ENCODE measurements at places on chromosomes 7 and 10.

GRCh38 chr10:30821994-30822692 is 192.6 kb upstream of the LYZL2 start:
- no peak for DNase-seq

DNA sequence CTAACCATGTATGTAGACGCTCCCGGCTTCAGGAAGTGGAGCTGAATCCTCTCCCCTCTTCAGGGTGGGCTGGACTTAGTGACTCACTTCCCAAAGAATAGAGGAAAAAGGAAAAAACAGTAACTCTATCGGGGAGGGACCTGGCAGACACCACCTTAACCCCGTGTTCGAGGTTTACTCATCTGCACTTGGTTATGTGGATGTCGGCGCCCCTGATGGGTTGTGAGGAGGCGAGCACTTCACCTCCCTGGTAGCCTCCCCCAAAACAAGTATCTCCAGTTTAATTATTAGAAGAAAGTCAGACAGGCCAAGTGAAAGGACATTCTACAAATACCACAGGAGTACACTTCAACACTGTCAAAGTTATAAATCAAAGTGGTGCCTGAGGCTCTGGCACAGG is 559.7 kb downstream of the TCERG1L start:
- no peak for DNase-seq

GRCh38 chr7:159098424-159098786 is 46.3 kb downstream of the VIPR2 start:
- DNase-seq: no peak

GRCh38 chr7:116957874-116958273 is 4.6 kb downstream of the ST7 start:
- DNase-seq: no peak

DNA sequence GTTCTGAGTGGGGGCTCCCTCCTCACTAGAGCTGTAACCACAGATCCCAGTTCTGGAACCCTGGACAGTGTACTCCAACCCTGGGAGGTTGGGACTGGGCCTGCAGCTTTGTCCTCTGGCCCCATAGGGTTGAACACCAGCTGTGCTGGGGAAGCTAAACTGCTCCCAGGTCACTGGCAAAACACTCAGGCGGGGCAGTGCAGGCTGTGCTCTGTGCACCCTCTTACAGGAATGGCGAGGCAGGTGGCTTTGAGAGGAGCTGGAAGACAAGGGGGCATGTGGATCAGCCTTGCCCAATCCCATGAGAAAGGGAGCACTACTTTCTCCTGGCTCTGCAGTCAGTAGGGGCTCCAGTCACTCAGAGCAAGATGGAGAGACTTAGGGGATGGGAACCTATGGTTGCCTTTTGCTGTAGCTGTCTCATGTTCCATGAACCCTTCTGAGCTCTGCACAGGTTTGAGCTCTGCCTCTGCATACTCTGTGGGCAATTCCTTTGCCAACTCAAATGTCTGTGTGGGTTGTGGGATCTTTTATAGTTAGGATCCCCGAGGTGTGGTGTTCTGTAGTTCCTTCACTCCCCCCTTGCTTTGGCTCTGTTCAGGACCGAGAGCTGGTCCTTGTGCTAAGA is 90.7 kb downstream of the SLC25A40 start:
- no peak for DNase-seq

DNA sequence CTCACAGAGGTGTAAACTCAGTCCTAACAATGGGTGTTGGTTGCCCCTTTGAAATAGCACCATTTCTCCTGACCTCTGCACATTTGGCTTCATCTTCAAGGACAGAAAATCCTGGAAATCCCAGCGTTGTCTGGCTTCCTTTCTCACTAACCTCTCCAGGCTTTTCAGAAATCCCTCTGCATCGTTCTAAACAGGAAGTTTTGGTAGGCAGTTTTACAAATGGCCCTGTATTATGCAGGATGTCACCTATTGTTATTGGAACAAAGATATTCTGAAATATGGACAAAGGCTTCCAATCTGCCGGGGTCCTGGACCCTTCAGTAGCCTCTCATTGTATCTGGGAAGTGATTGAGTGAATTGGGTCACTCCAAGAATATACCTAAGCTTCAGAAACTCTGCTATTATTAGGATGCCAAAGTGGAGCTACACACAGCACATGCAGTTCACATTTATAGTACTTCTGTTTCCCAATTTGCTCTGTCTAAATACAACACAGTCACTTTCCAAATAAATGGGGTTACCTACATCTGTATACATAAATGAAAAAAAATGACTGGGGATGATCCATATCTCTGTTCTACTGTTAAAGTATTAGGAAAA is 134.8 kb upstream of the KLF6 start:
- no peak for DNase-seq

DNA sequence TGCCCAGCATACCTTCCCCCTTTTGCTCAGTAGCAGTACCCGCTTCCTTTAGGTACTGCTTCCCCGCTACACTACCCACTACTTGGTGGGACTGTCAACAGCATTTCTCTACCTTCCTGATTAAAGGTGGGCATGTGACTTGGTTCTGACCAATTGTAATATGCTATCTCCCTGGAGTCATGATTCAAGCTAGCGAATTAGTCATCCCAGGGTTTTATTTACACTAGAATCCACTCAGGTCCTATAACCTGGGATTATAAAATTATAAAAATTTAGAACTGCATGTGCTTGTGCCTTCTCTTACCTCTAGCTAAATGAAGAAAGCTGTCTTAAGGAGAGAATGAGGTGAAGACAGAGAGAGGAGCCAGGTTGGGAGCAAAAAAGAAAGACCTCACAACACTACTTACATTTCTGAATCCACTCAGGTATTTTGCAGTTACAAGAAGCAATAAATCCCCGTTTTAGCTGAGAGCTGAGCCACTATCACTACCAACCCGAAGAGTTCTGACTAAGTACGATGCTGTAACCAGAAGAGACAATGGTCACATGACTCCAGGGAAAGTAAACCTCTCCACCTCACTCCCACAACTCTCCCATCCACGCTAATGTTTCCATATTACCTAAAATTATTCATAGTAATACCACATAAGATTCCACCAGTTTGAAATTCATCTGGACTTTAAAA is 9.7 kb downstream of the GBX1 start:
- no peak for DNase-seq

- no peak for DNase-seq
These were observed 48.6 kb upstream of the PDGFA start for GRCh38 chr7:568031-568951.

- no peak for DNase-seq
These were observed 23.4 kb upstream of the FIGNL1 start for GRCh38 chr7:50473531-50473930.

DNA sequence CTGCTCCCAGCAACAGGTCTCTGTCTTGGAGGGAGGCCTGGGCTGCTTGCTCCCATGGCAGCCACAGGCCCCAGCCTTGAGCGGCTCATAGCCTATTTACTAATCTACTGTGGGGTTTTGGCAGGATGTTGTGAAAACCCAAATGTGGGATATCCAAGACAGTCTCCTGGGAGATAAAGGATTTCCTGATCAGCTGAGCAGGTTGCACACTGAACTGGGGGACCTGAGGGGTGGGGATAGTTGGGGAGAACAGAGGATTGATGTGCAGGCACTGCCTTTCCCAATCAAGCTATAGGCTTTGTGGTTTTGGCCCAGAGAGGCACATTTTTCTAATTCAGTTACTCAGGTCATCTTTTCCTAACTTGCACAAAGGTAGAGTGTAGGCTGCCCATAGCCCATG is 92.6 kb downstream of the SH2D4B start:
- no peak for DNase-seq

DNA sequence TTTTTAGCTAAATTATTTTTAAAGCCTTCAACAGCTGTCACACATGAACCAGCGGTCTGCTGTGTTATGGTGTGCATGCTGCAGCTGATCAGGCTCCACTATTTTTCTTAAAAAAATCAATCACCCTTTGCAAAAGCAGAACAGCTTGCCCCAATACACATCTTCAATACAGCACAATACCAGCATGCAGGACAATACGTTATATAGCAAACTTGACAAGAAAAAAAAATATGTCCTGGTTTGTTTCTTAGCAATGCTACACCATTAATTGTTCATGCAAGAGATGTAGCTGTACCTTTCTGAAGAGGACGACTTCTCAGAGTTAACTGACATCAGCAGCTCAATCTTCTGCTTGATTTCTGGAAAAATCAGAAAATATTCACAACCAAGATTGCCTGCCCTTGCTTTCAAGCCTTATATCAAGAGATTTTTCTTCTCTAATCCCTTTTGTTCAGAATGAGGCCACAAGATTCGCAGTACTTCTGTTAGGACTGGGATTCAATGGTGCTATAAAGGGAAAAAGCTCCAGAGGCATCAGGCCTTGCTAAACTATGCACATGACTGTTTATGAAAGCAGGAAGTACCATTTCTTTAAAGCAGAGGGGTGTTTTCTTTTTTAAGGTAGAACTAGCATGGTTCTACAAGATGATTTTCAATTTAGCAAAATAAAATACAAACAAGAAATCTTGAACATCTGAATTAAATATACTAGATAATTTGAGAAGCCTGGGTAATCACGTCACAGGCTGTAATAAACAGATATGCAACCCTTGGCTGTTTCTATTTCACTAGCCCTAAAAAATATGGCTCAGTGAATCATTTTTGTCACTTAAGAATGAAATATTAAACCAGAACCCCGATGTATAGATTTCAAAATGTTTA is 120.0 kb downstream of the SRPK2 start:
- peak; percentile 58 for DNase-seq

DNA sequence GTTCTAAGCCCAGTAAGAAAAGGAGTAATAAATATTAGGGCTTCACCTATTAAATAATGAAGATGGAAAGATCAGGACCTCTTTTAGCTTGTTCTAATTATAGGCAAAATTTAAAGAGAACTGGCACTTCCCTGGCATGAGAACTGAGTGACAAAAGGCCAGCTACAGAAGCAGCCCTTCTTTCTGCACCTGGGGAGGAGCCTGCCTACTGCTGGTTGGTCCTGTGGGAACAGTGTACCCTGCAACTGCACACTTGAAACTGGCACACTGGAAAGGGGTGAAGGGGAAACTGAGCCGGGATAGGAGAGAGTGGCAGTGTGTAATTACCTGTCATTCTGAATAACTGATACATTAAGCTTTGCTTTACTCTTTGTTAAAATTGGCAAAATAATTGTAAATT is 80.4 kb downstream of the SHH start:
- DNase-seq: no peak

- no peak for DNase-seq
These were observed 29.4 kb downstream of the CDH23 start for GRCh38 chr10:71426058-71426605.

GRCh38 chr7:92840316-92840715 is 3.9 kb upstream of the CDK6 start:
- no peak for DNase-seq

- DNase-seq: peak; percentile 75
These were observed 726 bp upstream of the INSIG1 start for GRCh38 chr7:155296788-155297516.

GRCh38 chr10:54501929-54502328 is 299.1 kb downstream of the PCDH15 start:
- DNase-seq: no peak

DNA sequence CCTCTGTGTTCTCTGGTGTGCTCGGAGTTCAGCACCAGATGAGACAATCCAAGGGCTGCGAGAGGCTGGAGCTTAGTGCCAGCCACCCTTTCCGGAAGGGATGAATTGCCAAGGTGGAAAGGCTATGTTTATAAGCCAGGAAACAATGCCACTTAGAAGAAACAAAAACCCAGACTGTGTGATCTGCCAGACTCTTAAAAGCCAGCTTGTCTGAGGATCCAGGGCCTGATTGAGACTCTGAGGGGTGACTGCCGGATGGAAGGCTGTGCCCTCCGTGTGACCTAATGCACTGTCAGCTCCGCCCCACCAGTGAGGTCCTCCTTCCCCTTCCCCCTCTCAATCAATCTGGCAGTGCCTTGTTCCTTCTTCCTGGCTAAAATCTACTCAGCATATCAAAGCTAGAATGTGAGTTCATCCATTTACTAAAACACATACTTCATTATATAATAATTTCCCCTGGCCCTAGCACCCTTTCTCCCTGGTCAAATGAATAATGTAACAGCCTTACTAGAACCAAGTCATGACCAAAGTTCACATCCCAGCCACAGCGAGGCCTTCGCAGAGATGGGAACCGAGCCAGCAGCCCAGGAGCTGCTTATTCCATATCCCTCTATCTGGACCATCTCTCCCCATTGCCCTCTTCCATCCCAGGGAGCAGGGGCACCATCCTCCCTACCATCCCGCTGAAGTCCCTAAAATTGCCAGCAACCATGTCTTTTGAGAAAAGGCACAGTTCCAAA is 25.5 kb downstream of the FAM107B start:
- no peak for DNase-seq

GRCh38 chr10:70674560-70675495 is 2.5 kb downstream of the ADAMTS14 start:
- DNase-seq: no peak

DNA sequence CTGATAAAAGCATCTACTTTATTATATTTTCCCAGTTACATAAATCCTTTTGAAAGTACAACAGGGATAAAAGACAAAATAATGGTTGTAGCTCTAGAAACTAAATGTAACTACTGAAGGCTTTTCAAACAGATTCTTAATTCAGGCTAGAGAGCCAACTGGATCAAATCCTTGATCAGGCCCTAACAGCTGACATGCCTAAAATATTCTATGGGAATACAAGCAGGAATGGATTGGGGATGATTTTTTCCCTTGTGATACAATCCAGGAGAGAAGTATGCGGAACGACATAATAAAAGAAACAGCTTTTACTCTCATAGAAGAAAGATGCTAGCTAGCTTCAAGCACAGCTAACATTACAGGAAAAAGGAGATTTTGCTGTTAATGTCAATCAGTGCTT is 49.0 kb downstream of the NT5C2 start:
- no peak for DNase-seq

- DNase-seq: no peak
These were observed 17.2 kb upstream of the LRRC17 start for GRCh38 chr7:102895602-102896001.

DNA sequence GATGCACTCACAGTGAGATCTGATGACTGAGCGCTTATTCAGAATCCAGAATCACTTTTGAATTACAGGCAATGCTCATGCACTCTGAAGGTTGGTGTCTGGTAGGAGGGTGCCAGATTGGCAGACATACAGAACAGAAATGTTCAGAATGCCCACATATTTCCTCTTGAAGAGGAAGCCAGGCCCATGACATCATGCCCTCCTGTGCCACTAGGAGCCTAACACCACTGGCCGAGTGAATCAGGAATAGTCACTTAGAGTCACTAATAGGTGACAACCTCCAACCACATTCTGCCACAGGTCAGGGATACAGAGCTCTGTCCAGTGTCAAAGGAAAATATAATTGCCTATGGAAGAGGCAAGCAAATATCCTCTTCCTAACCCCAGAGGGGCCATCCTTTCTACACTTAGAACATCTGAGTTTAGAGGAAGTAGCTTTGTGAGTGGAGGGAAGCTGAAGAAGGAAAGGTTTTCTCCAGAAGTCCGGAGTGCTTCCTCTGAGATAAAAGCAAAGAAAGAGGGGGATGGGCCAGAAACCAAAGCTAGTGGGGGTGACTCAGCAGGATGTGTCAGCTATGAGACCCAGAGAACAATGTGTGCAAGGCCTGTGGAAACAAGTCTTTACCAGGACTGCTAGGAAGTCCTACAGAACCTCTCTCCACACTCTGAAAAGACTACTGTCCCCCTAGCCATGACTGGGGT is 838.8 kb downstream of the GRID1 start:
- DNase-seq: no peak

- DNase-seq: no peak
These were observed 65.8 kb downstream of the SH2D4B start for GRCh38 chr10:80603516-80603915.

GRCh38 chr7:152115021-152115718 is 89.7 kb downstream of the GALNT11 start:
- no peak for DNase-seq

Measured in CD4-positive, CD25-positive, alpha-beta regulatory T cell (primary cell).